Esophagus mucosa (tissue), 1 donor: ENCODE measurements at places on chromosomes 11 and 22. TPM values are rescaled to one million over a fixed set of nuclear protein-coding genes. Genes with fewer than 3 reads are reported as not detected.

GPR83 gene
- not detected for total RNA-seq

DNA sequence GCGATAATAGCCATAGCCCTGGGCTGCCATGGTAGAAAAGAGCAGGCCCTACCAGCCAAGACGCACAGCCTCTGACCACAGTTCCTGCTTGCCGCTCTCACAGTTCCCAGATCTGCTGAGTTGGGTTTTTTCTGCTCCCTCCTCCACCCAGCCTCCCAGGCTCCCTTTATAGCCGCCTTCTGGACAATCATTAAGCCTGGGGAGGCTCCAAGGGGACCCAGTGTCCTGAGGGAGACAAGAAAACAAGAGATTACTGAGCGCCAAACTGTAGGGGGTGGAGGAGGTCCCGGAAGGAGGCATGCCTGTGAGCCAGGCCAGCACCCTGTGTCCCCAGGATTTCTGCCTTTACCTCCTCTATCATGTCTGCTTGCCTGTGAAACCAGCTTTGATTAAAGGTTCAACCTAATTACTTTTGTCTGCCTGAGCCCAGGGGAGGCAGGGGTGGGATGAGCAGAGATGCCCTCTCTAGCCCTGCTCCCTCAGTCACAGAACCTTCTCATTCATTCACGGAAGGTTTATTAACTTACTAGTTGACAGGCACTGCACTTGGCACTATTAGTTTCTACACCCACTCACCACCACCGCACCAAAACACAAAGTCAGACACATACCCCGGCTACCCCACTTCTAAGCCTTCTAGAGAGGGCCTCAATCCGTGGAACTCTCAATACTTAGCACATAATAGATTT is 1.2 kb downstream of the SLC37A4 start:
- ATAC-seq: no peak

OPCML gene
- not detected for total RNA-seq

- ATAC-seq: peak; percentile 53
Measured at GRCh38 chr11:124740277-124740882, 638 bp downstream of the NRGN start.

LARGE1 gene
- total RNA-seq: 6.2 TPM

MRGPRE gene
- total RNA-seq: not detected

DNA sequence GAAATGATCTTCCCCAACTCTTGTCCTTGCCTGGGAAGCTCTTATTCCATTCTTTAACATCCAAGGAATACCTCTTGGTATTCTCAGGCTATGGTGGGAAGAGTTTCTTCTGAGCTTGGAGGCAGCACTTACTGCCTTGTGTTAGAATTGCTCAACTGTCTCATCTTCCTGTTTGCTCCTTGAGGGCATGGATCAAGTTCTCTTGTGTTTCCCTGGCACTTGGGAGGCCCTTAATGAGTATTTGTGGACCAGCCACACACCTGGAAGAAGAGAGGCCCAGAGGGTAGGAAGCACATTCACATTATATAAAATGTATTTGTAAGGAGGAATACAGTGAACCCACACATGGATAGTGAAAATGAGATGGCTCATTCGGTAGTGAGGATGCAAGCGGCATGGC is 3.4 kb upstream of the SORL1-AS1 start:
- ATAC-seq: no peak

- ATAC-seq: no peak
Measured at GRCh38 chr11:43419460-43419859, 60.7 kb downstream of the TTC17 start.

GRCh38 chr11:68942751-68943271 is 38.0 kb downstream of the MRGPRD start:
- ATAC-seq: no peak

DNA sequence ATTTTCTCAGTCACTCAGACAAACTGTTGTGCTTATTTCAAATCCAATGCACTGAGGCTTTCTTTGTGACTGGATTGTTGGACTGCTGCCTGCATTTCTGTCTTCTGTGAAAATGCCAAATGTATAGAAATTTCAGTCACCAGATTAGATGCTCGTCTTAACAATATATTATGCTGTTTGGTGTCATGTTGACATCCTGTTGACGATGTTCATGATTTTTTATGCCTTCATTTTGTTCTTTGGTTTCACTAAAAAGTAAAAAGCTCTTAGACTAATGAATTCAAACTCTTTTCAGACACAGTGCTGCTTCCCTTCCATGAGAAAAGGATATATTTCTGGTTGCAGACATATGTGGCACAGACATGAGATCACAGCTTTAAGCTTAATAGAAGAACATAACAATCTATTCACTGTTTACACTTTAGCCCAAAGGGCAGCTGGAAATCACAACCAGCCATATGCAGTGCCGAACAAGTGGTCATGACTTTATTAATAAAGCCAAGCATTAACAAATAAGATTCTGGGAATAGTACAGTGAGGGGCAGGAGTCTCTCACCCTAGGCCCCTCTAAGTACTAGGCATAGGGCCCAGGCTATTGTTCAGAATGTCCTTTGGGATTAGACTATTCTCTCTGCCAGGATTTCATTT is 9.4 kb upstream of the SOX6 start:
- ATAC-seq: no peak

DNA sequence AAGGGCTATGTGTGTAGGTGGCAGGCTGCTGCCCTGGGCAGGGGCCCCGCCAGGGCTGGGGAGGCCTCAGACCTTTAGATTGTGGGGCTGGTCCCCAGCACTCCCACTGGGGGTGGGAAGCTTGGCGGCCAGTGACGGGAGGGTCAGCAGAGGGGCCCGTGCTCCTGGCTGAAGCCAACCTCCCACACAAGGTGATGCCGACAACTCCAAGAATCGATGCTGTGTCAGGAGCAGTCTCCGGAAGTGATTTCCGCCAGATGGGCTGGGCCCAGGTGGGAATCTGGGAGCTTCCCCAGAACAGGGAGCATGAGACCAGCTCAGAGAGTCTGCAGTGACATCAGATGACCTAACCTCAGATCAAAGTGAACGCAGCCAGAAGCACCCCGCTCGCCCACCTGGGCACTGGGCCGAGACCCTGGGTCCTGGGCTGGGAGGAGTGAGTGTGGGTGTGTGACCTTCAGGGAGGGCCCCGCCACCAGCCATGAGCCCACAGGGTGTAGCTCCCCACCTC is 7.7 kb downstream of the TRPM5 start:
- no peak for ATAC-seq

CADM1 gene
- 8.8 TPM for total RNA-seq

GRCh38 chr22:24463071-24463760 is 31.9 kb upstream of the UPB1 start:
- ATAC-seq: peak; percentile 88

SLC17A6 gene
- total RNA-seq: not detected

KDM4D gene
- total RNA-seq: 0.32 TPM

- ATAC-seq: no peak
Measured at GRCh38 chr22:42912059-42912458, 55.0 kb upstream of the ARFGAP3 start.

- no peak for ATAC-seq
Measured at GRCh38 chr11:57539342-57539741, 1.9 kb downstream of the SMTNL1 start.

TMEM218 gene
- 14.3 TPM for total RNA-seq

PES1 gene
- total RNA-seq: 55.8 TPM

DNA sequence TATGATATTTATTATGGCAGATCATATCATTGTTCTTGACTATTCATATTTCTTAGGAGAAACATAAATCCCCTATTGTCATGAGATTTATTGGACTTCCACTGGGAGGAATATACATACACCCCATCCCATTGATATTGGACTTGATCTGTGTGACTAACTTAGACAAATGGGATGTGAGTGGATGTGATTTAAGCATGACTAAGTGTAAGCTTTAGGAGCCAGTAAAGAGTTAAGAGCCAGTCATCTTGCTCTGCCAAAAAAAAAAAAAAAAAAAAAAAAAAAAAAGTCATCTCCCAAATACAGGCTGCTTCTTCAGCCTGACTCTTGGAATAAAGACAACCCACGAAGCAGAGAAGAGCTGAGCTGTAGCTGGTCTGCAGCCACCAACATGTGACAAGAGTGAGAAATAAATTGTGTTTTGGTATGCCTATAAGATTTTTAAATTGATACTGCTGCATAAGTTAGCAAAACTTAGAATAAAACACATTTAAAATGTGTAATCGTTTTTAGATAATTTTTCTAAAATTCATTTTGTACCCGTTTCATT is 595.0 kb upstream of the LRRC4C start:
- ATAC-seq: no peak

POTEH gene
- total RNA-seq: not detected

- ATAC-seq: no peak
Measured at GRCh38 chr11:134359646-134360045, 27.9 kb downstream of the GLB1L2 start.

GRCh38 chr22:20777420-20778177 is 3.7 kb downstream of the SERPIND1 start:
- ATAC-seq: peak; percentile 94
